ENCODE measurements at places on chromosomes 2 and 18.

GRCh38 chr2:127048618-127048935, 58.4 kb downstream of the BIN1 start:
- DNase-seq: no peak

GRCh38 chr2:150812066-150812465, 324.6 kb upstream of the RND3 start:
- DNase-seq: no peak

- no peak for DNase-seq
Observed at GRCh38 chr18:59911600-59911999, 11.8 kb downstream of the PMAIP1 start.

DNA sequence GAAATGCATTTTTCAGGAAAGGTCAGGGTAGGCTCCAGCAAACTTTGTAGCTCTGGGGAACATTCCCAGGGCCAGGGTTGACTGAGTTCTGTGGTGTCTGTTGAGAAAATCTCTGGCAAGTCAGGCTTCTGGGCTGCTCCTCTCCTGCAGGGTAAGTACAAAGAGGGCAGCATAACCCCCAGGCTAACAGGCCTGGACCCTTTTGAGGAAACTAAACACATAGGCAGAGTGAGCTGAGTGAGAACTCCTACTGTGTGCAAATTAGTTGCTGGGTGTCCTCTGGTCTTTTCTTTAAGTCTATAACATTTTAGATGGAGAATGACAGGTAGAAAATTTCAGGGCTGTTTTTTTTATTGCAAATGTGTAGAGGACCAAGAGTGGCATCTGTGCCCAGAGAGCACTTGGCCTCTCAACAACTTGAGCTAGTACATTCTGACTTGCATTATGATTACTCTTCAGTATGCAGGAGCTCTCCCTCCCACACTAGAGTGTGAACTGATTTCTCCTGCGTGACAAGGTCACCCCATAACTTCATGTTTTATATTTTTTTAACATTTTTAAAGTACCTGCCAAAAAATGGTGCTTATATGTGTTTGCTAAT, 49.9 kb downstream of the GPR39 start:
- no peak for DNase-seq

DNA sequence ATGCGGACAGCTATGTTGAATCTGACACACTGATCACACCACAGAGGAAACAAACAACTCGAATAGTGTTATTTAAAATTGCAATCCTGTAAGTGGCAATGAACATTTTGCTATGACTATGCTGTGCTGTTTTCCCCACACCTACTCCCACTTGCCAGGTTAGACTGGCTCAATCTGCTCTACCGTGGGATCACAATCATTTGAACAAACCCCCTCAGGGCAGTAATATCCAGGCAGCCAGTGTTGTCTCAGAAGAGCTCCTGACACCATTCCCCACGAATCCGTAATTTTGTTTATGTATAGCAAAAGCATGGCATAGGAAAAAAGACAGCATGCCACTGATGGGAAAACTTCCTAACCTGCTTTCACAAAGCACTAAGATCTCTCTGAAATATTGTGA, 284.3 kb downstream of the ERBB4 start:
- no peak for DNase-seq

DNA sequence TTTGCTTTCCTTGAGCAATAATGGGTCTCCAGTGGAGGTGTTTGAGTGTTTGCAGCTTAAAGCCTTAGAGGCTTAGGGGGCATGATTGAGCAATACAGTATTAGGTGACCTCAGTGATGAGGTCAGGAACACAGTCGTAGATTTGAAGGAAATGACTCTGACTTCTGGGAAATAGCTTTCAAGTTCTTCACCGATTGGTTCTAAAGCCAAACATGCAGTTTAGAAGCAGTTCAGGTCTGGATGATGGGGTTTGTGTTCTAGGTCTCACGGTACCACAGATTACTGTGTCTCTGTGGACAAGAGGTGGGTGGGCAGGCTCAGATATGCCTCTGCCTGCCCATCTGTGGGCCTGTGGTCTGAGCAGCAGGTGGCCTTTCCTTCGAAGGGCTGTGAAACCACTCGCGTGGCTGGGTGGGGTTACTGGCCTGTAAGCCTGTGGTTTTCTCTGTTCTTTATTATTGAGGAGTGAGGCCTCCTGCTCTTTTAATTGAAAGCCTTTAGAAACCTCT, 7.8 kb downstream of the MTHFD2 start:
- no peak for DNase-seq

DNA sequence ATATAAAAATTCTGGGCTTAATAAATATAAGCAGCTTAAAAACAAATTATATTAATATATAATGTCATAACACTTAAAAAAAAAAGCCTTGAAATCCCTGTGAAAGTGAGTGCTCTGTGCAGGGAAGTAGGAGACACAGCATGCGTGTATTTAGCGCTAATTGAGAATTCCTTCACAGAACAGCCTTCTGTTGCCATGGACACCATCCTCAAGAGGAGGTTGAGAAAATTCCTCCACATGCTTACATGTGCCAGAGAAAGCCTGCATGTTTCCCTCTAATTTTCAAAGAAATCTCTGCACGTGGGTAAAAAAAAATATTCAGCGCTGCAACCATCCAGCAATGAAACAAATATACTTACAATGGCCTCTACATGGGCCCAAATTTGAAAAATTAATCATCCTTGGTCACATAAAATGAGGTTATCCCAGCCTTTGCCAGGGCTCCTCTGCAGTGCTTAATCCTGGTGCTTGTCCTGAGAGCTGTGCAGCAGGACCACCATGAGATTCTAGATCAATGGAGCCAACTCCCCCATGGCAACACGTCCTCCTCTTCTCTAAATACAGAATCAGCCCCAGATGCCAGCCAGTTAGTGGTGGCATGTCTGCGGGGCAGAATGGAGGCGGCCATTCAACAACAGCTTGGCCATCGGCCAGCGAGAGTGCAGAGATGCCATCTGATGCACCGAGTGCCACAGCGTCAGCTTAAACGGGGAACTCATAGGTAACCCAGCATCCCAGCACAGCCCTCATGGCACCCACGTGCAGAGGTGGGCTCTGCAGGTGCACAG, 228.0 kb downstream of the MYT1L start:
- no peak for DNase-seq

DNA sequence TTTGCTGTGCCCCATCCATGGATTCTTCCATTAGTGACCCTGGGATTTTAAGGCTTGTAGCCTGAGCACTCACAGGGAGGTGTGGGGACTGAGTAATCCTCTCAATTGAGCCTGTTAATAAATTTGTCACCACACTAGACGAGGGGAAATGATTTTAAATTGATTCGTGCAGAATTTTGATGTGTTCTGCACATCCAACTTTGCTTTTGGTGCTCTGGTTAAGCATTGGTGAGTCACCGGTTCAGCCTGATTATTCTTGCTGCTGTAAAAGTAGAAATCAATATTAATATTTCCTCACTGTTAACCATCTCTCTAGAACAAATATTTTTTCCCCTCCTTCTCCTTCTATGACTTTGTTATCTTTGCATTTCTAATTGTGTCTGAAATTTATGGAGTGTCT, 482.0 kb downstream of the TSN start:
- DNase-seq: no peak

DNA sequence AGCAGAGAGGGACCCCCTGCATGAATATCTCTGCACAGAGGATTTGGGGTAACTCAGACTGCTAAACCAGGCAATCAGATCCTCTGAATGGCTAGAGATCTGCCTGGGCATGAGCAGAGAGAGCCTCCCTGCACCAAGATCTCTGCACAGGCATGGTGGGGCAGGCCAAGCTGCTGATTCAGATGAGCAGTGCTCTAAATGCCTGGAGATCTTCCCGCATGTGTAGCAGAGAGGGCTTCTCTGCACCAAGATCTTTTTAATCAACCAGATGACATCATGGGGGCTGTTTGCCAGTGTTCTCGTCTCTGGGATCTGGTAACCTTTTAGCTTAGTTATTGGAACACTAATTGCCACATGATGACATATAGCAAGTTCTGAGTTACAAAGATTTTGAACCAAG, 301.3 kb upstream of the GALNT5 start:
- DNase-seq: no peak

DNA sequence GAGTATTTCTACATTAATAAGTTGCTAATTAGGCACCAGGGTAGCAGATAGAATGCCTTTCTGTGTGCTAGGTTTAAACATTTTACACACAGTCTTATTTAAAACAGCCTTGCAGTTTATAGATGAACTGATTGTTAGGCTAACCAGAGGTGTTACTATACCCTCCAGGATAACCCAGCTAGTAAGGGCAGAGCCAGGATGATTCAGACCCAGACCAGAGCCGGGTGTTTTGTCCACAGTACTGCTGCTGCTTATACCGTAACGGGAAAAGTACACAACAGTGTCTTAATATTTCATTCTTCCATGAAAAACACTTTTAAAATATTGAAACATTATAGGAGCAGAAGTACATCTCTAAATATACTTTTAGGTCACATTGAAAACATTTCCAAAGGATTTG, 82.7 kb downstream of the MALT1 start:
- DNase-seq: no peak
